ENCODE measurements at places on chromosomes 11 and 22.
A peak's percentile ranks its signal among the peaks of the same experiment; 100 is the strongest.

DNA sequence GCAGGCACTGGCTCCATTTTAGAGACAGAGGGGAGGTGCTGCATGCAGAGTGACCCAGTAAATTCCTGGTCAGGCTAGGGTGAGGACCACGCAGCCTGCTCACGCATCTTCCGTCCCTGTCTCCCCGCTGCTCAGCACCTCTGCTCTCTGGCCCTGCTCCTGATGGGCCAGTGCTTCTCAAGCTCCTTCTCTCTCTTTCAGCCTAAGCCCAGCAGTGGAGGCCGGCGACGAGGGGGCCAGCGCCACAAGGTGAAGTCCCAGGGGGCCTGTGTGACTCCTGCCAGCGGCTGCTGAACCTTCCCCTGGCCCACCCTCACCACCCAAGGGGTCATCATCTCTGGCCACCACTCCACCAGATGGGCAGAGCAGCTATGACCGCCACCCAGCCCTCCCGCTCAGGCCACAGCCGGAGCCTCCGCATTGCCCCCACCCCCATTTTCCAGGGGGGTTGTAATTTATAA, 24.7 kb downstream of the GTPBP1 start:
- DNase-seq = no peak

DNA sequence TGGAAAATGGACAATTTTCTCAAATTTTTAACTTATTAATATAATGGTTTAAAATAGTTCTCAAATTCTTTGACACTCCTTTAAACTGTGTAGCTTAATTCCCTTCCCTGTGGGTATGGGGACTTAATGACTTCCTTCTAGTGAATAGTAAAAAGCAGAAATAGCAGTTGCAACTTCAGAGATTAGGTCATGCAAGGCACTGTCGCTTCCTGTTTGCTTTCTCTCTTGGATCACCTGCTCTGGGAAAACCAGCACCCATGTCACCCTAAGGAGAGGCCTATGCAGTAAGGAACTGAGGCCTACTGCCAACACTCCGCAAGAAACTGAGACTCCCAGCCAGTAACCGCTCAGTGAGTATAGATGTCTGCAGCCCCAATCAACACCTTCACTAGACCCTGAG, 5.5 kb upstream of the PANX3 start:
- DNase-seq = no peak

- no peak for DNase-seq
Measured at GRCh38 chr11:88410656-88411055, 73.1 kb upstream of the CTSC start.

GRCh38 chr22:31915586-31915985, 28.7 kb upstream of the YWHAH start:
- DNase-seq = no peak

DNA sequence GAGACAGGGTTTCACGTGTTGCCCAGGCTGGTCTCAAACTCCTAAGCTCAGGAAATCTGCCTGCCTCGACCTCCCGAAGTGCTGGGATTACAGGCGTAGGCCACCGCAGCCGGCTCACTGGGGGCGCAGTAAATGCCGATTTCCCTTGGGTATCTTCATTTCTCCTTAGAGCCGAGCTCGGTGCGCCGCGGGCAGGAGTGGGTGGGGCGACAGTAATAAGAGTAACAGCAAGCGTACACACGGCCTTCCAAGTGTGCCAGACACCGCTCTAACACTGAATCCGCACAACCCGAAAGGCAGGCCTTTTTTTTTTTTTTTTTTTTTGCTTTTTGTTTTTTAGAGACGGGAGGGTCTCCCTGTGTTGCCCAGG, 500 bp upstream of the ADSL start:
- DNase-seq = peak; percentile 12

DNA sequence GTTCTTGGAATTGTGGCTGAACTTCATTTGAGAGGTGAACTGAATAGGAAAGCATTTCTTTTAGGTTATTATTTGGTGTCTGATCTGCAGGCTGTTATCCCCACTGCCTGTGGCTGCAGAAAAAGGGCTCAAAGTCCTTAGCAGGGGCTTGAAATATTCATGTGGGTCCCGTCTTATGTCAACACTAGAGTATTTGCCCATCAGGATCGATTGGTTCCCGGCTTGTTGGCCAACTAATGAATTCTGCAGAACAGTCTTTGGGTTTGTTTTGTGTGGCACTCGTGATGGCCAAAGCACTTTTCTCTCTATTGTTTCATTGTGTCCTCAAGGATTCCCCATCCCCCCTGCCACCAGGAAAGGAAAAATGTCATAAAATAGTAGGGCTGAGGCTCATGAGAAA, 211.9 kb downstream of the MYO18B start:
- DNase-seq = no peak
